ENCODE measurements at places on chromosomes 12 and 14.
A peak's percentile ranks its signal among the peaks of the same experiment; 100 is the strongest.

- DNase-seq, result no peak
Observed at GRCh38 chr14:87014856-87015255, 978.1 kb downstream of the GALC start.

- DNase-seq, result no peak
Observed at GRCh38 chr12:42957136-42957535, 367.6 kb upstream of the PRICKLE1 start.

DNA sequence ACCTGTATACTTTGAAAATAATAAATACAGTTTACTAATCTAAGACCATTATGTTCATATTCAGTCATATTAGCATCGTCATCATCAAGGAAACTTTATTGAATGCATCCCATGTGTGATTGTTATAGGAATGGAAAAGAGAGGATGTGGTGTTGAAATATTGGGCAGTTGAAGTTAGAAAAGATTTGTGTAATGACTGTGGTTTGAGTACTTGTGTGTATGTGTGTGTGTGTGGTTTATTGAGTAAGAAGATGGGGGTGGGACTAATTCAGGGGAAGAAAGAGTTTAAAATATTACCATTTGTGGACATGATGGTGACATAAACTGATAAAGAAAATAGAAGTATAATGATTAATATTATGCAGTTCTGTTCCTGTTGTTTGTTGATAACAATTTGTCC is 238.7 kb upstream of the SEL1L start:
- no peak for DNase-seq

- peak; percentile 6 for DNase-seq
Observed at GRCh38 chr12:10540776-10541205, 35.1 kb downstream of the EIF2S3B start.

- DNase-seq, result no peak
Observed at GRCh38 chr12:88723219-88723618, 142.9 kb upstream of the KITLG start.

DNA sequence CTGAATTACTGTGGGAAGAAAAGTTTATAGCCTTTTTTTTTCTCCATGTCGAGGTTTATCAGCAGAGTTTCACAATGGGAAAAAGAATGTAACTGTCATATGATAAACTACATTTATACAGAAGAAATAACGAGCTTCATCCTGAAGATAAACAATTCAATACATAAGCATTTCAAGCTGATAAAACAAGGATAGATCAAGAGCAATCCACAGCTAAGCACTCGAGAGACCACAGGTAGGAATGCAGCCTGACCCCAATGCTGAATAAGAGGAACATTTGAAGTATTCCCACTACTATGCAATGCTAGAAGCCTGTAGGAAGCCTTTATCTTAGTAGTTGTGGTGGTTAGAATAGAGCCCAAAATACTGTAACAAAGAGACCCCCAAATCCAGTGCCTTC is 32.6 kb upstream of the DAAM1 start:
- no peak for DNase-seq

All from CD4-positive, alpha-beta T cell treated with Interleukin-12 subunit alpha and Interleukin-12 subunit beta, for 1 hour (primary cell).